ENCODE measurements at places on chromosomes 4 and X.

DNA sequence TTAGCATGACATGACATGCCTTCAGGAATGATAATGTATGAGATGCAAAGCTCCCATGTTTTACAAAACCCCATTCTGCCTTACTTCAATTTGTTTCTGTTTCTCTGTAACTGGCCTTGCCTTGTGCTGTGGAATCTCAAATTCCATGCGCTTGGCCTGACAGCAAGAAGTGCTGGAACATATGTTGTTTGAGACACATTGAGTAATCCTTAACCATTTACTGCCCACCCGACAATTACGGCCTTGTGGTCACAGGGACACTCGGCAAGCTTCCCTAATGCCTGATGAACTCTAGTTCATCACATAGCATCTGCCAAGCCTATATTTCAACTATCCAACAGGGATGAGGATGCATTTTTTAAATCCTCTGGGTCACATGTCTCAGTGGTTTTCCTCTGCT lies 226.4 kb upstream of the CASK start:
- DNase-seq = no peak

GRCh38 chr4:165967486-165967885 lies 94.4 kb downstream of the TLL1 start:
- DNase-seq = no peak

GRCh38 chrX:117990438-117990837 lies 126.2 kb downstream of the KLHL13 start:
- no peak for DNase-seq

DNA sequence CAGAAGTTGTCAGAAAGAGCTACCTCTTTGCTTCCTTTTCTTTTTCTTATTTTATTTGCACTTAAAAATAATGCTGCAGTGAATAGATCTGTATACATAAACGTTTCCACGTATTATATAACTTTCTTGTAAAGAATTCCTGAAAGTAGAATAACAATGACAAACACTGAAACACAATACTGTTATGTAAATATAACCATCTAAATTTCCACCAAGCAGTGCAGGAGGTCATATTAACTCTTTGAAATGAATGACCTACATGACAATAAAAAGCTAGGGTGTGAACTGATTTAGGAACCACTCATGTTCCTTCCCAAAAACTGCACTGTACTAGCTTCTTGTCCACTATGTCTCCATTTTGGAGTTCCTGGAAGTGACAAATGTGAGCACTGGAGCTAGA lies 85.8 kb downstream of the COX18 start:
- DNase-seq = no peak

All from CD4-positive, alpha-beta T cell treated with Interleukin-15 for 4 hours (primary cell).